ENCODE measurements at places on chromosomes 6 and 20. TPM values are rescaled to one million over a fixed set of nuclear protein-coding genes. Genes with fewer than 3 reads are reported as not detected.

UBD gene
- not detected for total RNA-seq

HAO1 gene
- not detected for total RNA-seq

THBD gene
- total RNA-seq, result 76.9 TPM

CGA gene
- total RNA-seq, result not detected

- DNase-seq, result no peak
These were observed 15.1 kb upstream of the MYT1 start for GRCh38 chr20:64149141-64149540.

GRCh38 chr6:89482126-89482525 is 49.2 kb downstream of the ANKRD6 start:
- no peak for DNase-seq

- DNase-seq, result peak; percentile 74
These were observed 125.3 kb downstream of the SYCP2 start for GRCh38 chr20:59807909-59808728.

- DNase-seq, result no peak
These were observed 102.6 kb downstream of the SNAP25 start for GRCh38 chr20:10321138-10321717.
